ENCODE measurements at places on chromosomes 2 and 18.
A peak's percentile ranks its signal among the peaks of the same experiment; 100 is the strongest.

DNA sequence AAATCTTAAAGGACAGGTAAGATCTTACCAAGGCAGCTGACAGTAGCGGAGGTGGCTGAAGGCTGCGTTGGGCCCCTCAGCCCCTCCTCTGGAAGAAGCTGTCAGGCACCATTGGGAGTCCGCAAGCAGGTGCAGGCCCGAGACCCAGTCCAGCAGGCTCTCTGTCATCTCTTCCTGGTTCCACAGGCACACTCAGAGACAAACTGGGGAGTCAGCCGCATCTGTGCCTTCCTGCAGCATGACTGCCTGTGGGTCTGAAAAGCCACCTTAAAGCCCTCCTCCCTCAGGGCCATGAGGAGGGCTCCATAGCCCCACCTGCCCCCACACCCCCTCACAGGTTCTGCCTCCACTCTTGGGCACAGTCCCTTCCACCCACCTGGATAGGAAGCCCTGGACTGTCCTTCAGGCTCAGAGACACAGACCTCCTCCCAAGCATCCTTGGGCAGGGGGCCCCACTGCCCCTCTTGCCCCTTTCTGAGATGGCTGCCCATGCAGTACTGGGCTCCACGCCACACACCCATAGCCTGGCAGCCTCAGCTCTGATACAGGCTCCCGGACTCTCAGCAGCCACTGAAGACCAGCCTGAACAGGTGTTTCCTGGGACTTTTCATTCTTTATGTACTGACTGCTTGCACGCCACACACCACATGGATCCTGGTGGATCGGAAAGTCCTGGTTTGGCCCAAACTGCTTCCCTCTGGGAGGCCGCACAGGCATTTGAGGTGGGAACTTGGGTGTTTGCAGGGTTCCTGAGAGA is 239.8 kb downstream of the SEPTIN10 start:
- no peak for DNase-seq

DNA sequence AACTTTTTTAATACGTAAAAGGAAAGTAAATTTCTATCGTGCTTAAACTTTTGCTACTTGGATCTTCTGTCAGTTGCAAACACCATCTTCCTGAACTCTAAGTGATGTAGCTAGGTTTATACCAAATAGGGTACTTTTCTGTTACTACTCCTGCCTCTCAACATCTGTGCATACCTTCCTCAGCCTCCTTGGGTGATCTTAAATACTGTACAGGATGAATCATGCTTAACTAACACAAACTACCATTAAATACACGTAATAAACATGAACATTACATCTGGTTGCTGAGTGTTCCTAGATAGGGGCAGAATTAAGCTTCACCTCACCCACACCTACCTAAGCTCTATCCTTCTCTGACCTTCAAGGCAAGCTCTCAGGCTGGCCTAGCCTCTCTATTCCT is 398.0 kb downstream of the TXNL1 start:
- no peak for DNase-seq

DNA sequence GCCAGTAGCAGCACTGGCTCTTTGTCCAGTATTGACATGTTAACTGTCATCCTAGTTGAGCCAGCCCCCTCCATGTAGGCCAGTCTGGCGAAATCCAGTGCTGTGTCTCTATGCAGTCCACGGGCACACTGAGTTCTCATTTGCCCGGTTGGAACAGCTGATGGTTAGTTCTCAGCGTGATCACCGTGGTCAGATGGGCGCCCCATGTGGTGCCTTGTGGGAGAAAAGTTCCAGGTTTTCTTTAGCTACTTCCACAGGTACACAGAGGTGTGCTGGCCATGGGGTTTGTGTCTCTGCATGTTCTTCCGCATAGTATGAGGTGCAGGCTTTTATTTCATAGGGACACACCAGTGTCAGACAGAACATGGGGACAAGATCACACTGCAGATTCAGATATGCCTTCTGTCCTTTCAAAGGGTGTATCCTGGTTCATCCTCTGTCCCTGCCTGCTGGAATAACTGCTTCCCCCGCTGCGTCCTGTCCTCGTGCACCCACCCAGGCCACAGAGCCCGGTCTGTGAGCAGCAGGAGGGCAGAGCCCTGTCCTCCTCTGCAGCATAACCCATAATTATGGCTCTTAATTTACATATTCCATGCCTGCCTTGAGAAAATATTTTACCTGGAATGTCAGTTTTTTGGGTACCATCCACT is 334.1 kb downstream of the GBX2 start:
- DNase-seq: no peak

DNA sequence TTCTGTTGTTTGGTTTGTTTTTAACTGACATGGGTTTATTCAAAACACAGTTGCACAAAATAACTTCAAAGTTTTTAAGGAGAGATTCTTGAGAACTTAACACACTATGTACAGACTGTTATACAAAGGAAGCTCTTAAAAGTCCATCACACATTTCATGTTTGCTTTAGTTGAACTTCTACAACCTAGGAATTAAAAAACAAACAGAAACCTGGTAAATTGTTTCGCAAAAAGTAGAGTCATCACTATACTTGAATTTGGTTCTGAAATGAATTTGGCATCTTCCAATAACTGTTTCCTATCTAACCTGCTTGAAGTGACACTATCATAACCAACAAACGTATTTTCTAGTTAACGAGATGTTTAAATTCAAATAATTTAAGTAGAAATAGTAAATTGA is 21.8 kb downstream of the TRIP12 start:
- no peak for DNase-seq

DNA sequence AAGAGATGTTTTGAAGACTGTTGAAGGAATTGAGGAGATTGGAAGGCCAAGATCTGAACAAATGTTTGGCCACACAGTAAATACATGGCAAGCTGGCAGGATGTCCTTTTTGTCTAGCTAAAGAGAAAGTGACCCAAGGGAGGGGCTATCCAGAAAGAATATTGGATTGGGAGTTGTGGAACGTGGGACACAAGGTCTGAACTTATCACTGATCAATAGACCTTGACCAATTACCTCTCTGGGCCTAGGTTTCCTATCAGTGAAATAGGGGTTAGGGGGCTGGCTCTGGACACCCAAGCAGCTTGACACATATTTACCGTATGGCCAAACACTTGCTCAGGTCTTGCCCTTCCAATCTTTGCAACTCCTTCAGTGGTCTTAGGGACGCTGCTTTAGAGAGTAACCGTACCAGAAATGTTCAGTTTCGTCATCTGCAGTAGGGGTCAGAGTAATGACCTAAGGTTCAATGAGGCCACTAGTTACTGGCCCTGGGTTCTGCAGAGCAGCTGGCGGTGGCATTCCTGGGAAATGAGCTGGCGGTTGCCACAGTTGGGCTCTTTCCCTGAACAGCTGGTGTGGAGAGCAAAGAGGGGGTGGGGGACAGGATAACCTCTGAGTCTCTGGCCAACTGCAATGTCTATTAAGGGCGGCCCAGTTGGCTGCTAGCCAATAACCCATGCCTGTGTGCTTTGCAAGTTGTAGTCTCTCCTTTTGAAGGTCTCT is 70.1 kb upstream of the STPG4 start:
- peak; percentile 72 for DNase-seq

GRCh38 chr18:23563377-23564043 is 22.8 kb downstream of the NPC1 start:
- DNase-seq: no peak

DNA sequence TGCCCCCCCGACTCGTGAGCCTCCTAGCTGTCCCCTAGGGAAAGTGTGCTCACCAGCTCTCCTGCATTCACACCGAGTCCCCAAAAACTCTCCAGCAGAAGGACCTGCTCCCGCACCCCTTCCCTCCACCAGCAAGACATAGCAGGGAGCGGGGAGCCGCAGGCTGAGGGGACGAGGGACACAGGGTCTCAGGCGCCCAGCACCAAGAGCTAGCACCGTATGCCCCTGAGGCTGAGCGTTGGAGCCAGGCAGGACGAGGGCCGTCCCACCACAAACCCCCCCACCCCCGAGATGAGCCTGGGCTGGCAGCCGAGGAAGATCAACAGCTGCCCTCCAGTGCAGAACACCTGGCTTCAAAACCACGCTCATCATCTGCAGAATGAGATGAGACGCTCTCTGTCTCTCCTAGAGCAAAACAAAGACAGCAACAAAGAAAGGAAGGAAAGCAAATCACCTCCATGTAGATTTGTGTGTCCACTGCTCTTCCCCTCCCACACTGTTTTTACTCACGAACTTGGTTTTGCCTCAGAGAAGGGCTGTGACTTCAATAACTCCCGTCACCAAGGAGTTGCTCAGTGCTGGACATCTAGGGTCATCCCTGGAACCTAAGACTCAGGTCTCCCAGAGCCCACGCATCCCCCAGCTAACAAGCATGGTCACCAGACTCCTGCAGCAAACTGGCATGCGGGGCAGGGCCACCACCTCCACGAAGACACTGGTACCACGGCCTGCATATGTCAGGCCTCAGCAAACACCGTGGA is 39.7 kb upstream of the SALL3 start:
- DNase-seq: no peak

DNA sequence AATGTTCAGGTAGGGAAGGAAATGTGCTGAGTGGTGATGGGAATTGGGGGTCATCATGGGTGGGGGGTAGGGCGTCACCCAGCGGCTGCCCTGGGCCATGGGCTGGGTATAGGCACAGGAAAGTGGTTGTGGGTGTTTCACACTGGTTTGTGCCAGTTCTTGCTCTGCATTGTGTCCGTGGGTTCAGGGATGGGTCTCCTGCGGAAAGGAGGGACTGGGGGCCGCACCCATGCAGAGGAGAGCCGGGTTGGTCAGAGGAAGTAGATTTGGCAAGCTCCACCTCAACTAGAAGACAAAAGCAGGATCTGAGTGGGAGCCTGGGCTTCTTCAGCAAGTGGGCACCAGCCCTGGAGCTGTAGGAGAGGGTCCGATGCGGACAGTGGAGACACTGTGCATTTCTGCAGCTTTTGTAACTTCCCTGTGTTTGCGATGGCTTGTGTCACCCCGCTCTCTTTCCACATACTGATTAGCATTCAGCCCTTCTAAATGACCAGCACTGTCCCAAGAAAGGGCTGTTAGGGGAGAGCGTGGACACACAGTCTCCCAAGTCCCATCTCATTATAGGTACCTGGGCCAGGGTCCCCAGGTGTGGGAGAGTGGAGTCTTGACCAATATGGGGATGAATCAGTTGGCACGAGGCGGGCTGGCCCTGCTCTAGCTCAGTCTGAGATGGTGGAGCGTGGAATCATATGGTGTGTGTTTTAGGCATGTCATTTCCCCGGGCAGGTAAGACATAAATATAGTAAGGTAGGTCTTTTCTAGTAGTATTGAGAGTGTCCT is 67.2 kb downstream of the LRRFIP1 start:
- DNase-seq: peak; percentile 53

- no peak for DNase-seq
Measured at GRCh38 chr2:11326677-11327211, 17.7 kb downstream of the ROCK2 start.

GRCh38 chr2:154374416-154374815 is 324.1 kb upstream of the KCNJ3 start:
- no peak for DNase-seq

Measured in hematopoietic multipotent progenitor cell treated with erythropoietin and hydrocortisone succinate and interleukin-3 and kit ligand, for 6 days (in vitro differentiated cells).